ENCODE measurements at places on chromosomes 6 and 20.

DNA sequence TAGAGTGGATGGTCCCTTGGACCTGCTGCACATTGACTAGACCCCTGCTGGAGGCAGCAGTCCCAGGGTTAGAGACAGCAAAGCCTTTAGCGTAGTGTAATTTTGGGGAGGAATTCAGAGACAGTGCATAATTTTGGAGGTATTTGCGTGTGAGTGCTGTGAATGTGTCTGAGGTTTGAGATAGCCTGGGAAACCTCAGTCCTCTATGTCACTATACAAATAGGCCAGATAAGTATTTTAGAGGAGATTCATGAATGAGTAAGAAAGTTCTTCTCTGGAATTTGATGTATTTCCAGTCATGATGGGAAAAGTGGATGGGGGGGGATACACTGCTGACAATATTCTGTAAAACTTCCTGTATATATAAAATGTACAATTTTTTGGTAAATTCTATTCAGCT, 25.8 kb upstream of the MTRF1L start:
- no peak for DNase-seq

- DNase-seq: no peak
Measured at GRCh38 chr6:160077526-160077925, 44.1 kb upstream of the SLC22A1 start.

DNA sequence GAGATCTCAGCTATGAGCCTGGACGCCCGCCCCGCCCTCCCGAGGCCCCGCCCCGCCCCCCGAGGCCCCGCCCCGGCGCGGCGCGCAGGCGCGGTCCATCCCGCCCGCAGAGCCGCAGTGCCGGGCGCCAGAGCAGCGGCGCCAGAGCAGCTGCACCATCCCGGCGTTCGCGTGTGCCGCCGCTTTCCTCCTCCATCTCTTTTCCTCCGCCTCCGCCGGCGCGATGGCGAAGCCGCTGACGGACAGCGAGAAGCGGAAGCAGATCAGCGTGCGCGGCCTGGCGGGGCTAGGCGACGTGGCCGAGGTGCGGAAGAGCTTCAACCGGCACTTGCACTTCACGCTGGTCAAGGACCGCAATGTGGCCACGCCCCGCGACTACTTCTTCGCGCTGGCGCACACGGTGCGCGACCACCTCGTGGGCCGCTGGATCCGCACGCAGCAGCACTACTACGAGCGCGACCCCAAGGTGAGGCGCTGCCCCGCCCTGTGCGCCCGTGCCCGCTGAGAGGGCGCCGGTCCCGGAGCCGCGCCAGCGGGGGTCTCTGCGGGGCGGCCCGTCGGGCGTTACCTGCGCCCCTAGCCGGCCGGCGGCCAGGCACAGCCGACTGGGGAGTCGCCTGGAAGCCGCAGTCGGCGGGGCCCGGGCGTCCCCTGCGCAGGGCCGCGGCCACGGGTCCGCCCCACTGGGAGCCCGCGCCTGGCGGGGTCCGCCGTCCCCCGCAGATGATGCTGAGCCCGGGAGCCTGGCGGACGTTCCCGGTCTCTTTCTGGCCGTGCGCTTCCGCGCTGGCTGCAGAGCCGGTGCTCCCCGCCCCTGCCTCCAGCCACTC, at the start of gene PYGB:
Gene PYGB (plus strand): TSS at position 130 of the 830 bp plus-strand sequence. CDS start 94 bp downstream, at position 224.
- peak; percentile 60 for DNase-seq

GRCh38 chr20:49484180-49485140, 2.0 kb upstream of the KCNB1 start:
- peak; percentile 16 for DNase-seq

DNA sequence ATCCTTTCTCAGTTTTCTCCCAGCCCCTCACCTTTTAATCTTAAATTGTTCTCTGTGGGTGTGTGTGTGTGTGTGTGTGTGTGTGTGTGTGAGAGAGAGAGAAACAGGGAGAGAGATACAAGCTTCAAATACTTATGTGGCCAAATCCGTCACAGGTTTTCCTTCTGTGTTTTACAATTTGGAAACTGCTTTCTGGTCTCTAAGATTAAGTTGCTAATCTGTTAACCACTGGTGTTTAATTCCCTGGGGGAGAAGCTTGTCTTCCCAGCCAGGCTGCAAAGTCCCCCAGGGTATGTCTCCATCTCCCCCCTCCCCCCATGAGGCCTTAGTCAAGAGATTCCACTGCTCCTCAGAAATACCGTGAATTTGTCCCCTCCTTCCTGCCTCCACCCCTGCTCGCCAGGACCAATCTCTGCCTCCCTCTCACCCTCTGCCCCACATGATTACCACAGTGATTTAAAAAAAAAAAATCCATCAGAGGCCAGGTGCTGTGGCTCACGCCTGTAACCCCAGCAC, 49.0 kb downstream of the RIPOR3 start:
- DNase-seq: no peak

- DNase-seq: no peak
Measured at GRCh38 chr6:132190815-132191175, 210.5 kb downstream of the MOXD1 start.

DNA sequence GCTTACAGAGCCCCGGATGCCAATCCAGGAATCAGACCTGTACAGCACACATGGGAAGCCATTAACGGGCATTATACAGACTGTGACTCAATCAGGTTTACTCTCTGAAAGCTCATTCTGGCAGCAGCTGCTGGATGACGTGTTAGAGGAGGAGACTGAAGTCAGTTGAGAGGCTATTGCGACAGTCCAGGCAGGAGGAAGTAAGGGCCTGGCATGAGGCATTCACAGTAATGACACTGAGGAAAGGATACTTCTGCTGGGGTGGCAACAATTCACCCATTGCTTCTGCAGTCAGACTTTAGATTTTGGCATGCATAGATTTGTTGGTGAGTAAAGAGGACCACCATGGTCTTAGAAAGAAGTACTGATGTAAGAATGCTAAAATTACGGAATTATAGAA, 151.0 kb upstream of the HEY2 start:
- no peak for DNase-seq

DNA sequence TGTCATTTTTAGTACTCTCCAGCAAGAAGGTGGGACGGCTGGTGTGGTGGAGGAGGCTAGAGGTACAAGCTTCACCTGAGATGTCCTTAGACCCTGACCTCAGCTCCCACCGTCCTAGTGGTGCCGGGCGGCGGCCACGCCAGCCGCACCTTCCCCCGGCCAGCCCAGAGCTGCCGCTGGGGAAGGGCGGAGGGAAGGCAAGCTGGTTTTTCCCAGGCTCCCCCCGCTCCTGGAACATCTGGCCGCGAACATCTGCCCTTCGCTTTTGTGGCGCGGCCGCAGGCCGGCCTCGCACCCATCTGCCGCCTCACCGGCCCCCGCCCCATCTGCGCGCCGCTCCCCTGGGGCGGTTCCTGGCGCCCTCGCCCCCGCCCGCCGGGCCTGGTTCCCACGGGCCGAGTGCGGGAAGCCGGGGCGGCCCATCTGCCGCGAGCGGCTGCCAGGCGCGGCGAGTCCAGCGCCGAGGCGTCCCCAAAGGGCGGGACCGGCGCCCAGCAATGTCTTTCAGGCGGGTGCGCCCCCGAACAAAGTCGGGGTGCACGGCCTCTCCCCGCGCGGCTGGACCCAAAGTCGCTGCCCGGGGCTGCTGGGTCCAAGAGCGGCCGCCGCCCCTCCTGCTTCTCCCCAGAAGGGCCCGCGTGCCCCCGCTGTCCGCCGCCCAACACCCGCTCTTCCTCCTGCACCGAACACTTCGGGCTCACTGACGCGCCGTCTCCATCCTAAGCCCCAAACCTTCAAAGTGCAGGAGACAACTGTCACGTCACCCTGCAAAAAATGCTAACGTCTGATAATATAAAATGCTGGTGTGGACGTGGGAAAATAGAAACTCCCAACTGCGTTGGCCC, 17.3 kb upstream of the ID1 start:
- no peak for DNase-seq

DNA sequence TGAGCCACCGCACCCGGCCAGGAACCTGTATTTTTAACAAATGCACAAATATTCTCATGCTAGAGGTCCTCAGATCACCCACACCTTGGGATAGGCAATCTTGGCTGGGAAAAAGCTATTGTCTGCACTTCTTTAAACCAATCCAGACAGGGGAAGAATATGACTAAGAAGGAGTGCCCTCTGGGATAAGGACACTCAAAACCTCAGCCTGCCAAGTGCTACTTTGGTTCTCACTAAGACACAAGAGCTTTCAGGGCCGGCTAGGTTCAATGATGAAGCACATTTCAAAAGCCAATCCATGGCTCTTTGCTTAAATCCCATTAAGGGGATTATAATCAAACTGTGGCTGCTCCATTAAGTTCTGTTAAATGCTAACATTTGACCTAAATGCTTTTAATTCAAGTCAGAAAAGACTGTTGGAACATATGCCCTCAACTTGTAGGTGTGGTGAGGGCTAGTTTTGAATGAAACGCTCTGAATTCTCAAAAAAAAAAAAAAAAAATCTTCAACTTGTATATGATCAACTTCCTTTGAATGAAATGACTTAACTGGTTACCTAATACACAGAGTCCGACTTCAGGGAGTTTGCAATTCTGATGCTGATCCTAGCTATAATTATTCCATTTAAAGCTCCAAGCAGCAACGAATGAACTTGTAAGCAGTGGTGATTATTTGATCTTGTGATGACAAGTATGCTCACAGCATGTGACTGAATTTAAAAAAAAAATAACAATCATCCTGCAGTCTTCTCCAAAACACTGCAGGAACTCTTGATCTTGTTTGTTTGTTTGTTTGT, 56.6 kb downstream of the SLC23A2 start:
- DNase-seq: no peak

GRCh38 chr6:144161975-144162374, 11.7 kb downstream of the STX11 start:
- DNase-seq: no peak

GRCh38 chr20:56796345-56796744, 167.2 kb downstream of the TFAP2C start:
- DNase-seq: no peak

DNA sequence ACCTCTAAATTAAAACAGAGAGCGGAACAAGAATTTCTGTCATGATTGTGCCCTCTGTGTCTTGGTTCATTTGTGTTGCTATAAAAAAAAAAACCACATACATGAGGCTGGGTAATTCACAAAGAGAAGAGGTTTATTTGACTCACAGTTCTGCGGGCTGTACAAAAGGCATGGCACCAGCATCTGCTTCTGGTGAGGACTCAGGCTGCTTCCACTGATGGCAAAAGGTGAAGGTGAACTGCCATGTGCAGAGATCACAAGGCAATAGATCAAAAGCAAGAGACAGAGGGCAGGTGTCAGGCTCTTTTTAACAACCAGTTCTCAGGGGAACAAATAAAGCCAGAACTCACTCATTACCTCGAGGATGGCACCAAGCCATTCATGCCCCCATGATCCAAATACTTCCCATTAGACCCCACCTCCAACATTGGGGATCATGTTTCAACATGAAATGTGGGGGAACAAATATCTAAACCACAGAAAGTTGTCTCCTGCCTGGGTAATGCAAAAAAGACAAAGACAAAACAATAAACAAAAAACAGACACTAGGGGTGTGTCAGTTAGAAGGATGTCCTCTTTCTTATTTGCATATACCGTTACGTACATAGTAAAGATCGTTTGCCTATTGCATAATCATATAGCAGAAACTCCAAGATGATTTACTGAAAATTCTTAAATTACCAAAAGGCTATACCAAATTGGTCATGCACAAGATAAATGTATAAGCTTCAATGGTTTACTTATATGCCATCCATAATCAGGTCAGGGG, 17.0 kb downstream of the SERPINB9 start:
- no peak for DNase-seq

- DNase-seq: no peak
Measured at GRCh38 chr6:110322151-110322873, 35.8 kb downstream of the METTL24 start.

DNA sequence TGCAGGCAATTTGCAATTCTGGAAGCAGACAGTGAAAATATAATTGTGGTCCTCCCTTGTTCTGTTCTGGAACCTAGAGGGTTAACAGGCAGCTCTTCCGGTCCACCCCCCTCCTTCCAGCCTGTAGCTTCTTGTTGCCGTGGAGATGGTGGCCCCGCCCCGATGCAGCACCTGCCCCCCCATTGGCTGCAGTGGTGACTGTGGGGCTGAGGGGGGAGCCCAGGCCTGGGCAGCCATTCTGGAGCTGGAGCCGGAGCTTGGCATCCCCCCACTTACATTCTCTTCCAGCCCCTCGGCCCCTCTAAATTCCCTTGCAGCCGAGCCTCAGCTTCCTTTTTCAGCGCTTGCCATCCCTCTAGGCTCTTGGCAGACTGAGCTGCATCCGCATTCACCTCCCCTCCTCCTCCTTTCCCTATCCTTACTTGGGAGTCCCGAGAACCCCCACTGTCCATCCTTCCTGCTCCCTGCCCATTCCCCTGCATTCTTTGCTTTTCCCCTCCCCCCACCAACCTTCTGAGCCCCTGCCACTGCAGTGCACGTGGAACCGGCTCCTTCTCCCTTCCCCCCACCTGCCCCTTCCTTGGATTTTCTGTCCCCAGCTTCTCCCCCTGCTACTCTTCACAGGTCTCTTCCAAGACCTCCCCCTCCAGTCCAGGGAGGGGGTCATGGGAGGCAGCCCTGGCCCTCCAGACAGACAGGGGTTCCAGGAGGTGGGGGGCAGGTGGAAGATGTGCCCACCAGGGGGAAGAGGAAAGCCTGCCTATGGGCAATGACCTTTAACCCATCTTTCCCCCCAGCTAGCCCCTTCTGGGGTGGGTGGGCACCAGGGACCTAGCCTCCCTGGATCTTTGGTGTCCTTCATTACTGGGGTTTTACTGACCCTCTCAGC, 11.4 kb downstream of the SYNGAP1 start:
- DNase-seq: peak; percentile 79

- DNase-seq: peak; percentile 38
Measured at GRCh38 chr20:45306431-45306982, at the start of gene RBPJL. Gene RBPJL (plus strand): TSS chr20:45306840. CDS start chr20:45306923, 83 bp downstream.

DNA sequence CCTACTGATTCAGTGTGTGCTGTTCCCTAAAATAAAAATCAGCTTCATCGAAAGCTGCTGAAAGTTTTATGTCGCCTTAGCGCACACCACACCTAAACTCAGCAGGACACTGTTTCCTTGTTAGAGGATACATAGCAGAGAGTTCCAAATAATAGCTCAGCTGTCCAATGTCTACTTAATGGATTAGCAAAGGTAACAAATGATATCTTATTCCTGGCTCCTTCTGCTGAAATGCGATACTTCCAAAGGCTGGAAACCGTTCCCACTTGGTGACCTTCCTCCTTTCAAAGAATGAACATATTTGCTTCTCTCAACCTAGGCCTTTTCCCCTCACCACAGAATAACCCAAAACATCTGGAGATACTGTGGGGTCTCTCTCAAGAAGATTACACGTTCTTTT, 189.5 kb upstream of the GMDS start:
- DNase-seq: no peak

GRCh38 chr6:13660893-13661292, 45.8 kb downstream of the NOL7 start:
- no peak for DNase-seq

DNA sequence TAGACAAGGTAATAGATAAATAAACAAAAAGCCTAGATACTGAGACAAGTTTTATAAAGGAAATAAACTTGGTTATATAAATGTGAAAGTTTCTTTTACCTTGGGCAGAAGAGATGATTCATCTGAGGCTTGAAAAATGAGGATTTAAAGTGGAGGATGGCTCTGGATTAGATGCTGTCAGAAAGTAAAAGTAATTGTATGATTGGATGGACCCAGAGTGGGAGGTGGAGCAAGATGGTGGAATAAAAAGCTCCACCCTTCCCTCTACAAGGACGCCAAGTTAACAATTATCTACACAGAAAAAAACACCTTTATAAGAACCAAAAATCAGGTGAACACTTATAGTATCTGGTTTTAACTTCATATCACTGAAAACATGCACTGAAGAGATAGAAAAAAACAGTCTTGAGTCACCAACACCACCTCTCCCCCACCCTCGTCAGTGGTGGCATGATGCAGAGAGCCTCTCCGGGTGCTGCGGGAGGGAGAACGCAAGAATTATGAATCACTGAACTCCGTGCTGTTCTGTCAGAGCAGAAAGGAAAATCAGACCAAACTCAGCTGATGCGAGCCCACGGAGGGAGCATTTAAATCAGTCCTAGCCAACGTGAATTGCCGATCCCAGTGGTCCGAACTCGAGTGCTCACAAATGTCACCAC, 84.7 kb upstream of the GJE1 start:
- no peak for DNase-seq

Data from effector CD4-positive, alpha-beta T cell (primary cell).